NCI-H446 (cell line): ENCODE measurements at places on chromosomes 1 and 21.

DNA sequence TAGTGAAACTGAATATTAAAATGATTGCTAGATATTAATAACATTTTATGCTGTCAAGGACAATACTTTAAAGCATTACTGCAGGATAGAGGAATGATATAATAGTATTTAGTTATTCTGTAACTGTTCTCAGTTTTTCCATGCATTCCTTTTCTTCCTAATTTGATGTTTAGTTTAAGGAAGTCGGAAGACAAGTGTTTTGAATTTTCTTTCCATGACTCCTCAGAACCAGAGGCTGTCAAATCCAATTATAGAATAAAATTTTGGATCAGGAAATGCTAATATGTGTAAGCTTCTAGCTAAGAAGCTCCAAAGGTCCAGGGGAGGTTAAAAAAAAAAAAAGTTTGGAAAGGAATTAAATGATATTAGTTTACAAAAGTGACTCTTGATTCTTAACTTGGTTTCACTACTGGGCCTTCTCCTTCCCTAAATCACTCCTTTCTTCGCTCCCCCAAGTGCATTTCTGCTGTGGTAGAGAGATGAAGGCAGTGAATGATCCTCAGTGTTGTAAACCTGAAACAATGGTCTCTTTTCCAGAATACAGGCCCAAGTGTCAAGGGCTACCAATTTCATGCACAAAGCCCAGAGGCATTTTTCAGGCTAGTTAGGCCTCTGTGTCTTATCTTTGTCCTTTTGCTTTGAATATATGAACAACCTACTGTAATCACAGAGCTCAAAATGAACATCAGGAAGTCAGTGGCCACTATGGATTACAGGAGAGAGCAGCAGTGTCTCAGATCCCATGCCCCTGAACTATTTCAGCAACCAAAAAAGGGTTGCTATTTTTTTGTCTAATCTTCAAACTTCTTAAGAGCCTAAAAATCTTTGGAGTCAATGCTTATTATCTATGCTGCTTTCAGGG, 6.2 kb downstream of the ADSS2 start:
- DNase-seq: no peak

- DNase-seq: no peak
These were observed 156.9 kb downstream of the EDEM3 start for GRCh38 chr1:184597650-184598357.

- DNase-seq: no peak
These were observed 134.8 kb downstream of the ZNF648 start for GRCh38 chr1:181926697-181927096.

- DNase-seq: no peak
These were observed 206.0 kb downstream of the LYPLAL1 start for GRCh38 chr1:219379691-219380090.
